ENCODE measurements at places on chromosomes 6 and 20. TPM values are rescaled to one million over a fixed set of nuclear protein-coding genes. Genes with fewer than 3 reads are reported as not detected.

DNA sequence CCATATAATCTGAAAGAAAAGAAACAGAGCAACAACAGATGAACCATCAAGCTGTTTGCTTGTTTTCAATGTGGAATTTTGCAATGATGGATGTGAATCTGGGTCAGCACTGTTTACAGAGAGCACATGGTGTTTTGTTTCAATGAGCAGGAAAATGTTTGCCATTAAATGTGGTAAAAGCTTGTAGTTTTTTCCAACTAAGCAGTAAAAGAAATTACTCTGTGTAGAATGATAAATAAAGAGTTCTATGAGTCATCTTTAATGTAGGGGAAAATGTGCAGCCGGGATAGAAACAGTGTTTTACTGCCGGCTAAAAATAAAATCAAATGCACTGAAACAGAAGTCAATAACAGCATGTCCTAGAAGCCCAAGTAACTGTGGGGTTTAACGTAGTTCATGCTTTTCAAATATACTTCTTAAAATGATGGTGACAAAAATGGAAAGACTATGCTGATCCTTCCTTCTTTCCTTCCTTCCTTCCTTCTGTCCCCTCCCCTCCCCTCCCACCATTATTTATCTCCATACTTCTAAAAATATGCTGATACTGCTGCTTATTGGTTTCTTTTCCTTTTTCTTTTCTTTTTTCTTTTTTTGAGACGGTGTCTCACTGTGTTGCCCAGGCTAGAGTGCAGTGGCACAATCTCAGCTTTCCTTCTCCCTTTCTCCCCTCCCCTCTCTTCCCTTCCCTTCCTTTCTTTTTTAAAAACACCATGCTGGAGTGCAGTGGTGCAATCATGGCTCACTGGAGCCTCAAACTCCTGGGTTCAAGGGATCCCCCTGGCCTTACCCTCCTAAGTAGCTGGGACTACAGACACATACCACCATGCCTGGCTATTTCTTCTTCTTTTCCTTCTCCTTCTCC lies 6.3 kb upstream of the NAA20 start:
- no peak for DNase-seq

DNA sequence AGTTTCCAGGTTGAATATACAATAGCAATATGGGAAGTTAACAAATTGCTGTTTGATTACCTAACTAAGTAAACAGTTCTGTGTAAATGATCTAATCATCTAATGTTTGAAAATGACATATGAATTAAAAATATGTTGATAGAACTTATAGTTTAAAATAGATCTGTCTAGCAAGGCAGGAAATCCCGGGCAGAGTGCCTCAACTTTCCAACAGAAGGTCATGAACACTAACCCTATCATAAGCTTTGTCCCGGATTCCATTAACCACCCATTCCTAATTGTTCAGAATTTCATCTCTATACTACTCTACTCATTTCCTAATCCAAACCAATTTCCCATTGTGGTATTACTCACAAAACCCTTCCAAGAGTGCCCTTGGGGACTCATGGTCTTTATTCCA lies 10.2 kb downstream of the TAAR1 start:
- no peak for DNase-seq

Gene PPIL6
- polyA plus RNA-seq = 5.8 TPM

DNA sequence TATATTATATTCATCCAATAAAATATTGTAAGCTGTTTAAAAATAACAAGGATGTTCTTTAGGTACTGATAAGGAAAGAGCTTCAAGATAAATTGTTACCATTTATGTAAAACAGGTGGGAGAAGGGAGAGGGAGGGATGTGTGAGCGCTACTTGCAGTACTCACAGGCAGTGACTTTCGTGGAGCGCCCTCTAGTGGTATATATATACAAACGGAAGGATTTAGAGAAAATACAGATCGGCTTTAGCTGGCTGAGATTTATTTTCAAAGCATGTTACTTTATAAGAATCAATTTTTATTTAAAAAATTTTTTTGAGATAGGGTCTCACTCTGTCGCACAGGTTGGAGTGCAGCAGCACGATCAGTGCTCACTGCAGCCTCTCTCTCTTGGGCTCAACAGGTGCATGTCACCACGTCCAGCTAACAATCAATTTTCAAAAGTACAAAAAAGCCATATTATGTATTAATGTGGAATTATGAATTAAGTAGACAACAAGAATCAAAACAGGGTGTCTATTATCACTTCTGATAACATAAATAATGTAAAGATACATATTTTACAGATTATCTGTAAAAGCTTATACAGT lies 3.3 kb upstream of the MOG start:
- DNase-seq = peak; percentile 60

Gene GINS1
- polyA plus RNA-seq = 10.1 TPM

Gene MYH7B
- polyA plus RNA-seq = 165 TPM

Gene CLPSL2
- not detected for polyA plus RNA-seq

- no peak for DNase-seq
These were observed 240 bp downstream of the FOXQ1 start for GRCh38 chr6:1312203-1312472.

Gene CTCFL
- polyA plus RNA-seq = 0.45 TPM

Gene TGM2
- 13.9 TPM for polyA plus RNA-seq

Measured in muscle of arm (tissue), 14 donors.